ENCODE measurements at places on chromosomes 4 and X. TPM values are rescaled to one million over a fixed set of nuclear protein-coding genes. Genes with fewer than 3 reads are reported as not detected.

DNA sequence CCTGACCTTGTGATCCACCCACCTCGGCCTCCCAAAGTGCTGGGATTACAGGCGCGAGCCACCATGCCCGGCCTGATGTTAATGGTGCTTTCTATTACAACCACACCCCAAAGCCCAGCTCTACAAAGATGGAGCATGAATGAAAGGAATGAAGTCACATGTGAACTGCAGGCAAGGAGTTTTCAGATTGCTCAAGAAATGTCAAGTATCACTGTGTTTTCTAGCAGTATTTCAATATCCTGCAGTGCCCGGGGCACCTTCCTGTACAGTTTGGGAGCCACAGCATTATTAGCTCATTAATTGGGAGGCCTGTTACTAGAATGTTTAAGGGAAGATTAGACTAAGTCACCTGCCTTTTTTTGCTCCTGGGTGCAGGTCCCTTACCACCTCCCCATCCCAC lies 40.1 kb downstream of the PRIMPOL start:
- H3K4me1 ChIP-seq, result peaks cover 11% of the 10 kb centered on the region
- DNase-seq, result no peak
- H3K27ac ChIP-seq, result no peak overlapping the region
- H3K36me3 ChIP-seq, result peaks cover 31% of the 10 kb centered on the region
- H3K4me3 ChIP-seq, result no peak overlapping the region

GAGE12J gene
- total RNA-seq, result not detected

DNA sequence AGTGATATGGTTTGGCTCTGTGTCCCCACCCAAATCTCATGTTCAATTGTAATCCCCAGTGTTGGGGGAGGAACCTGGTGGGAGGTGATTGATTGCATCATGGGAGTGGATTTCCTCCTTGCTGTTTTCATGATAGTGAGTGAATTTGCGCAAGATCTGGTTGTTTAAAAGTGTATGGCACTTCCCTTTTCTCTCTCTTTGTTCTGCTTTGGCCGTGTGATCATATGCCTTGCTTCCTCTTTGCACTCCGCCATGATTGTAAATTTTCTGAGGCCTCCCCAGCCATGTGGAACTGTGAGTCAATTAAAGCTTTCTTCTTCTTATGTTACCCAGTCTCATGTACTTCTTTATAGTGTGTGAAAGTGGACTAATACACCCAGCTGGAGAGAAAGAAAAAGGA lies 113.0 kb upstream of the AADAT start:
- no peak overlapping the region for H3K27ac ChIP-seq
- H3K36me3 ChIP-seq, result no peaks in the 10 kb centered on the region
- no peak overlapping the region for H3K4me3 ChIP-seq

DNA sequence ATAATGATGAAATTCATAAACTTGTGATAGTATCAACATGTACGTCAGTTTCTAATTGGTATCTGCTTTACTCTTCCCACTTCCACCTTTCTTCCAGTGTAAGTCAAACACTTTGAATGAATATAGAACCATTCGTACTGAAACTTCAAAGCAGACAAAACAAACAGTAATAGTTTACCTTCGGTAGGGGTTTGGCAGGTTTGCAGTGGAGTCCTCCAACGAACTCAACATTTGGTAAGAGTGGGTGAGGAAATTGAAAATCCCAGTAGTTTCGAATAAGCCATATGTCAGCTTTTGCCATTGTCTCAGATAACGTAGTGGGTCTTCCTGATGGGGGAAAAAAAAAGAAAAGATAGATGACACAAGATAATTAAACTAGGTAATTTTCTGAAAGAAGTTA lies 2.2 kb downstream of the UGT2B4 start:
- no peaks in the 10 kb centered on the region for H3K4me1 ChIP-seq
- H3K4me3 ChIP-seq, result no peak overlapping the region
- DNase-seq, result no peak

GRCh38 chr4:76127754-76128153 lies 20.4 kb downstream of the NUP54 start:
- H3K36me3 ChIP-seq, result peaks cover 57% of the 10 kb centered on the region
- no peak for DNase-seq
- H3K4me3 ChIP-seq, result no peak overlapping the region

SUV39H1 gene
- total RNA-seq, result 2.6 TPM

USP9X gene
- total RNA-seq, result 50.9 TPM
